ENCODE measurements at places on chromosomes 12 and 14. TPM values are rescaled to one million over a fixed set of nuclear protein-coding genes. Genes with fewer than 3 reads are reported as not detected.

The CIDEB gene
- total RNA-seq = 6.5 TPM

The FSCB gene
- not detected for total RNA-seq

The LRTM2 gene
- total RNA-seq = 0.34 TPM

The SMCO2 gene
- not detected for total RNA-seq

The RNF212B gene
- total RNA-seq = not detected

The OR4K2 gene
- total RNA-seq = not detected

The SOAT2 gene
- total RNA-seq = 0.54 TPM

The LYZ gene
- total RNA-seq = 1.8 TPM

The RFLNA gene
- not detected for total RNA-seq

The CLEC2A gene
- total RNA-seq = not detected

The SYT1 gene
- 0.16 TPM for total RNA-seq

The IL22 gene
- 1.5 TPM for total RNA-seq

The KRT6A gene
- not detected for total RNA-seq

The TAC3 gene
- total RNA-seq = 0.43 TPM

The TM7SF3 gene
- total RNA-seq = 21.1 TPM

The PPP4R3A gene
- total RNA-seq = 141 TPM

The TMEM229B gene
- total RNA-seq = 4.9 TPM

The CCDC196 gene
- not detected for total RNA-seq

The OTOGL gene
- total RNA-seq = not detected

The CNTN1 gene
- not detected for total RNA-seq

The IKBIP gene
- 12.0 TPM for total RNA-seq

The FERMT2 gene
- 0.94 TPM for total RNA-seq

The HCFC2 gene
- 7.5 TPM for total RNA-seq

The ETFRF1 gene
- total RNA-seq = 11.4 TPM

The SERPINA6 gene
- total RNA-seq = not detected

The NPFF gene
- not detected for total RNA-seq

The CPNE8 gene
- 1.5 TPM for total RNA-seq

The STXBP6 gene
- total RNA-seq = not detected

The LUM gene
- 0.14 TPM for total RNA-seq

The SRGAP1 gene
- total RNA-seq = 0.74 TPM

The KRT83 gene
- not detected for total RNA-seq

The AVPR1A gene
- total RNA-seq = 0.03 TPM

The FNTB gene
- 9.4 TPM for total RNA-seq

The OVCH1 gene
- not detected for total RNA-seq

The ACRBP gene
- total RNA-seq = 0.65 TPM

The SIX6 gene
- total RNA-seq = not detected

The KRT2 gene
- not detected for total RNA-seq

The EML1 gene
- total RNA-seq = 1.3 TPM

The OTX2 gene
- not detected for total RNA-seq

The TNFAIP2 gene
- total RNA-seq = 1.4 TPM

The PRPF39 gene
- total RNA-seq = 32.7 TPM

The TAS2R30 gene
- 0.53 TPM for total RNA-seq

The KRT3 gene
- not detected for total RNA-seq

The BHLHE41 gene
- total RNA-seq = 0.05 TPM

The RNASE1 gene
- total RNA-seq = 0.63 TPM

The RDH11 gene
- 42.5 TPM for total RNA-seq

The KRT85 gene
- total RNA-seq = not detected

The DEPDC4 gene
- total RNA-seq = 1.2 TPM

The PABPN1 gene
- 339 TPM for total RNA-seq

The SYNDIG1L gene
- total RNA-seq = not detected

The NAV3 gene
- not detected for total RNA-seq

All from activated T-cell treated with anti-CD3 and anti-CD28 coated beads, Interleukin-2, amount 50 U/mL, for 4 hours (primary cell).